ENCODE measurements at places on chromosomes 7 and 10.
A peak's percentile ranks its signal among the peaks of the same experiment; 100 is the strongest.

DNA sequence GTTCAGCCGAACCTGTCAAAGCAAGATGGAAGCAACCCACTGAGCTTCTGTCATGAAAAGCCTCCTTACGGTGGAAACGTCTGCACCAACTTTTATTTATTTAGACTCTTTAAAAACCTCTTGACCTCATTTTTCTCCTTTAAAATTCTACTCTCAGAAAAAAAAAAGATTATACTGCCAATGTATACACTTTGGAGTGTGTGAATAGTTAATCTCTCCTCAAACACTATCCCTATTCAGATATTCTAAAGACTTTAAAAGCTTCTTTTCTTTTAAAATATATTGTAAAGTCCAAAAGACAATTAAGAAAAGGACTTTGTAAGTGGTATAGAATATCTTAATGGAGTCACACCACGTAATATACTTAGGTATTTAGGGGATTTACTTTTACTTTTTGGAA is 335.2 kb upstream of the SEMA3D start:
- no peak for DNase-seq

DNA sequence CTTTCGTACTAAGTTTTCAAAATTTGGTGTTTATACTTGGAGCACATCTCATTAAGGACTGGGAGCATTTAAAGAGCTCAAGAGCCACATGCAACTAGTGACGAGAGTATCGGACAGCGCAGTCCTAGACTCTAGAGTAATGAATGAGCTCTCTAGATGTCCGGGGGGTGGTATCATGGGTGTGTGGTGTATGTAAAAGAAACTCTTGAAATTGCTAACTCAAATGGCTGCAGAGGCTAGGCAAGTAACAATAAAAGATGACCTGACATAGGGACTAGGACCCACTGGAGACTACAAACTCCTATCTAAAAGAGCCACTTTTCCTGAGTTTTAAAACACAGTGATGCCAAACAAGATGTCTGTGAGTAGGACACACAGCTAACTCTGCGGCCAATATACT is 14.0 kb downstream of the MYOZ1 start:
- no peak for DNase-seq

GRCh38 chr10:1398626-1399410 is 338.5 kb downstream of the ADARB2 start:
- DNase-seq, result no peak

GRCh38 chr7:2032030-2032875 is 200.5 kb downstream of the MAD1L1 start:
- peak; percentile 11 for DNase-seq

- no peak for DNase-seq
Observed at GRCh38 chr10:25818751-25819150, 115.3 kb upstream of the MYO3A start.

DNA sequence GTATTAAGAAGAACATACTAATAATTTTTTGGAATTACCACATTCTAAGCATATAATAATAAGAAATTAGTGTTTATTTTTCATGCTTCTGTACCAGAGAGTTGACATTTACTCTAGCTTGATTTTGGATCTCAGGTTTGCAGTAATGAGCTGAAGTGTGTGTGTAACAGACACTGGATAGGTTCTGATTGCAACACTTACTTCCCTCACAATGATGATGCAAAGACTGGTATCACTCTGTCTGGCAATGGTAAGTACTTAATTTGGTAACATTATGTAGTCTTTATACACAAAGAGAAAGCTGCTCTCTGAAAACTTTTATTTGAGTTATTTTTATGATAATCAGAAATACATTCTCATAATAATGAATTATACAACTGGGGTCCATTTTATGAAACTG is 54.1 kb downstream of the SRI start:
- DNase-seq, result no peak

- no peak for DNase-seq
Observed at GRCh38 chr7:46557295-46557711, 636.2 kb upstream of the IGFBP3 start.

DNA sequence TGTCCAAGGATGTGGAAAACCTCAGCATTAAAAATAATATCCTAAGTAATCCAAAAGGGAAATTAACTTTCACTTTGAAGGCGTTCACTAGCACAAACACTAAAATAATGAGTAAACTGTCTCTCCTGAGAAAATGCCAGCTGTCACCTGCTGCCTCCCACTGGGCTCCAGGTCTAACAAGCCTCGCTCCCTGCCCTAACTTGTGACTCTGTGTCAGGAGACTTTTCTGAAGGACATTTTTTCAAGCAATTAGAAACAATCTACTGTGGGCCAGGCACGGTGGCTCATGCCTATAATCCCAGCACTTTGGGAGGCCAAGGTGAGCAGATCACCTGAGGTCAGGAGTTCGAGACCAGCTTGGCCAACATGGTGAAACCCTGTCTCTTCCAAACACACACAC is 72.8 kb upstream of the GLCCI1 start:
- DNase-seq, result no peak

GRCh38 chr7:17601921-17602320 is 303.5 kb downstream of the AHR start:
- DNase-seq, result peak; percentile 46

GRCh38 chr7:684416-684815 is 42.1 kb upstream of the DNAAF5 start:
- no peak for DNase-seq

- no peak for DNase-seq
Observed at GRCh38 chr10:99357691-99358090, 28.5 kb downstream of the CNNM1 start.

DNA sequence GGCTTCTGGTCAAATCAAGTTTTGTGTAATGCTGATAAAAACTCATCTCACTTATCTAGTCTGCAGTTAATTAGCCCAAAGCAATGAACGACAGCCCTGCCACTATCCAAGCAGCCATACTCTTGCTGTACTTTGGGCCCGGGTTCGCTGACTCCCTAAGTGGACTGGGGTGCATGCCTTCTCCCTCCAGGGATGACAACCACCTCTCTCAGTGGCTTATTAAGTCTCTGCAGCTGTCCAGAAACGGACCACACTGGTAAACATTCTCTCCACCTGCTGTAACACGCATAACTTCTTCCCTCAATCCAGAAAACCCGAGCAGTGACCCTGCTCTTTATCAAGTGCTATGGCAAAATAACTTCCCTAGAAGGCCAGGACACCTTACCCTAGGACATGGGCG is 3.9 kb downstream of the FBXW4 start:
- no peak for DNase-seq

DNA sequence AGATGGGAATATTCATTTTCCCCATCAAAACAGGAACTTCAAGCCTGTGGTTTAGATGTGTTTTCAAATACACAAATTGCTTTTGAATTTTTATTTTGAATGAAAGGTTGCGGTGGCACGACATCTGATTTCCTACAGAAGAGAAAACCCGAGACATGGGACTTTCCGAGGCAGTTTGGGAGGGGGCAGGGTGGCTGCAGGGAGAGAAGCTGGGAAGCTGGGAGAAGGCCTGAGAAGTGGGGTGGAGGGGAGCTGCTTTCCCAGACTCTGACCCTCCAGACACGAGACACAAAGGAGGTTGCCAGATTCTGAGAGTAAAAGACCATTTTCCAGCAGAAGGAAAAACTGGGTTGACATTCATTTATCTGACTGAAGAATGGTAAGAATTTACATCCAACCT is 19.6 kb downstream of the TMEM176A start:
- DNase-seq, result no peak

- peak; percentile 4 for DNase-seq
Observed at GRCh38 chr7:79361214-79361613, 92.3 kb downstream of the MAGI2 start.

DNA sequence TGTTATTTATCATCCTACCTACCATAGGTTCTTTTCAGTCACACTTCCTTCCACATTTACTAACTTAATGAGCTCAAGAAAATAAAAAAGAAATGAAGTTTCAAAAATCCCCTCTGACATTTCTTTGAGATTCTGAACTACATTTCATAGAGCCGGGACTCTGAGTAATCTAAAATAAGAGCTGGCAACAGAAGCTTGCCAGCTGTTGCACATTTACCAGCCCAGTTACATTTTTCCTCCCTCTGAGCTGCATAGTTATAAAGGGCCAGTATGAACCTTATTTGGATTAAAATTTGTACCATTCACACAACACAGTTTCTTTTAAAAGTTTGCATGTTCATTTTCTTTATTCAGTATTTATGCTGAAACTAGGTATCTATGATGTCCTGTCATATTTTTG is 119.5 kb upstream of the CAV2 start:
- DNase-seq, result no peak

DNA sequence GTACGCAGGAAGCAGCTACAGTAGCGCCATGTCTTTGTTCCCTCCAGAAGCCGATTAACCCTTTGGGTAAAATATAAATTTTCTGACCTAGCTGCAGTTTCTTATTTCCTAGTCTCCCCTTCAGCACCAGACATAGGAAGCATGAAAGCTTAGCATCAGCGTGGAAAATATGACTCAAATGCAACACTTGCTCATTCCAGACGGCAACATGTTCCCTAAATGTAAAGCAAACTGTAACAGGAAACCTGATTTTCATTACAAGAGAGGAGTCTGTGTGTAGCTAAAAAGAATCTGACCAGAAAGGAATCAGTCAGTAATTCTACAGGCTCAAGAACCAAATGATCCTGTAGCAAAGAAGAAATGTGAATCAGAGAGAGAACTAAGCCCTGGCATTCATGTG is 219.2 kb downstream of the C7orf25 start:
- DNase-seq, result no peak

DNA sequence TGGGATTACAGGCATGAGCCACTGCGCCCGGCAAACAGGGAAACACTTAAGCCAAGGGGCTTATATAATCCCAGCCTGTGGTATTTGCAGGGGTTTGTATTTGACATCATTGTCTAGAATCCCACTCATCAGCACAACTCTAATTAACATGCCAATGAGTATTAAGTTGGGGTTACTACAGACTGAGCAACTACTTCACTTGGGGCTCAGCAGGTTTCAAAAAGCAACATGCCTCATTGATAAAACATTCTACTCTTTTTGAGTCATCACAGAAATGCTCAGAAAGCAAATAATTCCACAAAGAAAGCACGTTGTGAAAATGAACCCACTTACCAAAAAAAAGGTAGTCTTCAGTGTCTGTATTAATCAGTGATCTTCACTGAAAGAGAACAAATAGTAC is 236.9 kb upstream of the CELF2 start:
- peak; percentile 39 for DNase-seq

DNA sequence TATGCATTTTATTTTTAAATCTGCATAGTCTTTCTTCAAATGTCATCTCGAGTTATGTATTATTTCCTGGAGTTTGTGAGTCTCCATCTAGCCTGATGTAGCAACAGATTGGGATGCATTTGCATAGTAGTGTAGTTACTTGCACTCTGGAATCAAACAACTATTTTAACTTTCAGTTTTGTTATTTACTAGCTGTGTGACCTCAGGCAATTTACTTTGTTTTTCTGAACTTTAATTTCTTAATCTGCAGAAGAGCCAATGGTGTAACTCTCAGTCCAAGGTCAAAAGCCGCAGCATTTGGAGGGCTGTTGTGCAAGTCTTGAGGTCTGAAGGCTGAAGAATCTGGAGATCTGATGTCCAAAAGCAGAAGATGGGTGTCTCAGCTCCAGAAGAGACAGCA is 175.8 kb upstream of the SORCS1 start:
- DNase-seq, result peak; percentile 28

GRCh38 chr7:1354661-1355567 is 104.4 kb downstream of the MICALL2 start:
- no peak for DNase-seq

DNA sequence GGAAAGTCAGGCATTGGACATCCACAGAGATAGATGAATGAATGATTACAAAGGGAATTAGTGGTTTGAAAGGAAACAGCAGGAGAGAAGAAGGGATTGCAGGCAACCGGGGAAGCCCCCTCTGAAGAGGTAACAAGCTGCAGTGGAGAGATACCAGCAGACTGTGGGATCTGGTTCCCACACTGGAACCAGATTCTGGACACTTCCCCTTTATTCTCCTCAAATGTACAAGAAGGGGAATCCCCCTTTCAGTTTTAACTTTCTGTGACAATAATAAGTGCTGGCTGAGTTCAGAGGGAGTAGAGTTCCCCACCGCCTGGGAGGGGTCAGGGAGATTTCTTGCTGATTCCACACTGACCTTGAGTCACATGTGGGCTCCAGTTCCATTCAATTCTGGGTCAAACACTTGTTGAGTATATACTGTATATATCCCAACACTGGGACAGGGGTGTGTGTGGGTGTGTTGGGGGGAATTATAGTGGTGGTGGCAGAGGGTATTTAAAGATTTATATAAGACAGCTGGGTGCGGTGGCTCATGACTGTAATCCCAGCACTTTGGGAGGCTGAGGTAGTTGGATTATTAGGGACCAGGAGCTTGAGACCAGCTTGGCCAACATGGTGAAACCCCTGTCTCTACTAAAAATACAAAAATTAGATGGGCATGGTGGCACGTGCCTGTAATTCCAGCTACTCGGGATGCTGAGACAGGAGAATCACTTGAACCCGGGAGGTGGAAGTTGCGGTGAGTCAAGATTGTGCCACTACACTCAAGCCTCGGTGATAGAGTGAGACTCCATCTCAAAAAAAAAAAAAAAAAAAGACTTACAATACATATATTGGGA is 16.5 kb upstream of the DDIT4 start:
- DNase-seq, result no peak

GRCh38 chr10:100968062-100968736 is 1.1 kb upstream of the SEMA4G start:
- DNase-seq, result no peak

- DNase-seq, result peak; percentile 74
Observed at GRCh38 chr10:116849248-116850057, at the start of gene ENO4. ENO4 (plus strand) TSS chr10:116849499; CDS start chr10:116849567, 68 bp downstream.

DNA sequence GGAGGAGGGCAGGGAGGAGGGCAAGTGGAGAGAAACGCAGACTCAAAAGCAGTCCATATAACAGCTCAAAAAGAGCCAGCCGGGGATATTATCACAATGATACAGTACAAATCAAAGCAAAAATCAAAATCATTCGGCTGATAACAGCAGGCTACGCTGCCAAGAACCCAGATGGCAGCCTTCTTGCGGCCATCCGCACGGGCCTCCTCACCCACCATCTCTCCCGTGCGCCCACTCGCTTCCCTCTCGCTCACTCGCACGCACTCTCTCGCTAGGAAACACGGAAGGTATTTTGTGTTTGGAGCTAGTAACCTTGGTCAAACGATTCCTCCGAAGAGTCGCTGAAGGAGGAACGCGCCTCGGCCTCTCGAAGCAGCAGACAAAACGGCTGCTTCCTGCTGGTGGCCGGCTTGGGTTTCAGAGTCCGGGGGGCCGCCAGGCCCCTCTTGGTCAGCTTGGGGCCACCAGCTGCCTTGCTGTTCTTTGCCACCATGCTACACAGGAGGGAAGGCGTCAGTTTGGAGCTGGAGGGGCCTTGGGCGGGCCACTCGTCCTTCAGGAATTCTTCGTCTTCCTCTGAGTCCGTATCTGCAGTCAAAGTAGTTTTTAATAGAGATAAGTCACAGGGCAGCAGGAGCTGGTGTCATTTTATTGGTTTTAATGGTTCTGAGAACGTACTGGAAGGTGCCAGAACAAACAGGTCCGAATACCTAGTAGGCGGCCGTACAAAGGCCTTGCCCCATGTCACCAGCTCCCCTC is 68.9 kb downstream of the SLC29A4 start:
- peak; percentile 47 for DNase-seq

GRCh38 chr7:96016735-96017134 is 244.4 kb downstream of the DYNC1I1 start:
- DNase-seq, result no peak

All from ELR (cell line).